ENCODE measurements at places on chromosomes 11 and 22. TPM values are rescaled to one million over a fixed set of nuclear protein-coding genes. Genes with fewer than 3 reads are reported as not detected.

- DNase-seq: no peak
Observed at GRCh38 chr11:85089654-85090053, 537.5 kb downstream of the DLG2 start.

- no peak for DNase-seq
Observed at GRCh38 chr11:21560466-21560975, 632.4 kb upstream of the ANO5 start.

GRCh38 chr11:94650756-94651155 is 83.6 kb downstream of the PIWIL4 start:
- DNase-seq: peak; percentile 81

The C11orf86 gene
- not detected for total RNA-seq

DNA sequence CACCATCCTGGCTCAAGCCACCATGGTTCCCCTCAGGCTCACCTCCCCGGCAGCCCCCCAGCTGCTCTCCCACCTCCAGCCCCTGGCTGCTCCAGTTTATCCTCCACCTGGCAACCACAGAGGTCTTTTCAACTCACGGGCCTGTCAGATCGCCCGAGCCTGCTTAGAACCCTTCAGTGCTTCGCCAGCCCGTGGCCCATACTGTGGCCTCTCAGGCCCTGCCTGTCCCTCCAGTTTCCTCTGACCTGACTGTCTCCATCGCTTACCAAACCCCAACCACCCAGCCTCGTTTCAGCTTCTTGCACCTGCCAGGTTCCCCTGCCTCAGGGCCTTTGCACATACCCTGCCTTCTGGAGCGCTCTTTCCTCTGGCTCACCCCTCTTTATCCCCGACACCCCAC is 6.9 kb downstream of the KCNC1 start:
- peak; percentile 41 for DNase-seq

DNA sequence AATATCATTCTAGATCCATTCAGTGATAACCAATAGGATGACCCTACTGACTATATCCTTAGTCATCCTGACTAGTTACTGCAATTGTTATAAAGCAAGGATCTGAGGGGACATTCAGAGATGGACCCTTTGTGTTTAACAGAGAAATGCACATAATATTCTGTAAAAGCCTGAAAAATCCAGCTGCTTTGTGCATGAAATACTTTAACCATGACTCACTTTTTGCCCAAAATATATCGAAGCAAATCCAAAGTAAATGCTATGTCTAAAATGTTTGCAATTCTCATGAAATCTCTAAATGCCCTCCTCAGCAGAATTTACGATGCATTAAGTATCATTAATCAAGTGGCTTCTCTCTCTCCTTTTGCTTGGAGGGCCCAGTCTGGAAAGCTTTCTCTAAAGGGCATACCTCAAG is 178.8 kb upstream of the MTMR2 start:
- DNase-seq: no peak

The CCDC157 gene
- total RNA-seq: 0.87 TPM

- DNase-seq: no peak
Observed at GRCh38 chr22:45098056-45098455, 65.7 kb upstream of the NUP50 start.

DNA sequence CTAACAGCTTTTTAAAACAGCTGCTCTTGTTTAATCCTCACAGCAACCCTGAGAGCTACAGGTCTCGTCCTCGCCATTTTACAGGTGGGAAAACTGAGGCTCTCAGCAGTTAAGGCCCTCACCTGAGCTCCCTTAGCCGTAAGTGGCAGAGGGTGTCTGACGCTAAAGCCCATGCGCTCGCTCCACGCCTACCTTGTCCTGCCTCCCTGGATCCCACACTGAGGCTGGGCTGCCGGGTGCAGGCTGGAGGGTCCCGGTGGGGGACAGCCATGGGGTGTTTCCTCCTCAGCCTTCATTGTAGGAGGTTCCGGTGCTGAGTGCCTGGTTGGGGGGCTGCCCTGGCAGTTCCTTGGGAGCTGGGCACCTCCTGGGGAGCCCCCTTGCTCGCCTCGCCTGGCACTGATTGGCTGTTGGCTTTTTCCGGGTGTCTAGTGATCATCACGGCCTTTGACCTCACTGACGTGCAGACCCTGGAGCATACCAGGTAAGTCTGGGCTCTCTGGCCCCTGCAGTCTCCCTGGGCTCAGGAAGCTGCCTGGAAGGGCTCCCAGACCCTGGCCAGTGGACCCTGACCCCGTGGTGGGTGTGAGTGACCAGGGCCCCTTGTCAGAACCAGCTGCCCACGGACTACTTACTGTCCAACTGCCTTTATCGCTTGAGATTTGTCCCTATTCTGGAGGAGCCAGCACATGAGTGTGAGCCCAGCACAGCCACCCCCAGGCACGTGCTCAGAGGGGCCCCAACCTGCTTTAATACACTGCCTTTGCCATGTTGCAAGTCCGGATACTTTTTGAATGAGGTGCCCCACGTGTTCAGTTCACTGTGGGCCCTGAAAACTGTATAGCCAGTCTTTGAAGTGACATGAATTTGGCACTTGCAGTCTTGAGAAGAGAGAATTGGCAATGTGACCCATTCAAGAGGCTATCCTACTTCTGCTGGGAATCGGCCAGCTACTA is 12.6 kb downstream of the RAB36 start:
- no peak for DNase-seq

DNA sequence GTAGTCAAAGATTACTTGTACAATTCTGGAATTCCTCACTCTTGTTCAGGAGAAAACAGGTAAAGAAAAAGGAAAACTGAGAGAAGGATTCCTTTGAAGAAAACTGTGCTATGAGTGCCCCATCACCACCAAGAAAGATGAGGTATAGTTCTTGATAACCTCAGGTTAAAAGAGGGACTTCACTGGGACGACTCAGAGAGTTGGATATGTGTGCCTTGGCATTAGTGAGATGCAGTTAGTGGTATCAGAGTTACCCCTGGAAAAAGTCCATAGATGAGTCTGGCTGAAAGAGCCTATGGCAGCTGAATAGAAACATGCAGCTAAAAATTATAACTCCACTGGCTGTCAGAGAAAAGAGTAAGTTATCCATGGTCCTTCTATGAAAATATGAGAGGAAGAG is 28.8 kb downstream of the LPXN start:
- no peak for DNase-seq

- DNase-seq: no peak
Observed at GRCh38 chr11:110894224-110894623, 182.0 kb upstream of the ARHGAP20 start.

DNA sequence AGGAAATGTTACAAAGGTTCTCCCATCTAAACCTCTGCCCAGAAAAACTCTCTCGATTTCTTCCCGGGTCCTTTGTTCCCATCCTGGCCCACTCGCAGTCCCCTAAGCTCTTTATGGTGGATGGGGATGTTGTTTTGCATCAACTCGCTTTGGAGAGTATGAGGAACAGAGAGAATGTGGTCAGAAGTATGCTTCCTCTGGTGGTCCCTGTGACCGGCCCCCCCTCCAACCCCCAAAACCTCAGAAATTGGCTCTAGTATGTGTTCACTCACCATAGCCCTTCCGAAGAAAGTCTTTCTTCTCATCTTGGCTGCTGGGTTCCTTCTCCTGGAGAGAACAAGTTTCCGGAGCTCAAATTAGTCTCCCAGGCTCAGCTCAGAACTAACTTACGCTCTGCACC is 54.4 kb downstream of the GRAMD1B start:
- DNase-seq: no peak

DNA sequence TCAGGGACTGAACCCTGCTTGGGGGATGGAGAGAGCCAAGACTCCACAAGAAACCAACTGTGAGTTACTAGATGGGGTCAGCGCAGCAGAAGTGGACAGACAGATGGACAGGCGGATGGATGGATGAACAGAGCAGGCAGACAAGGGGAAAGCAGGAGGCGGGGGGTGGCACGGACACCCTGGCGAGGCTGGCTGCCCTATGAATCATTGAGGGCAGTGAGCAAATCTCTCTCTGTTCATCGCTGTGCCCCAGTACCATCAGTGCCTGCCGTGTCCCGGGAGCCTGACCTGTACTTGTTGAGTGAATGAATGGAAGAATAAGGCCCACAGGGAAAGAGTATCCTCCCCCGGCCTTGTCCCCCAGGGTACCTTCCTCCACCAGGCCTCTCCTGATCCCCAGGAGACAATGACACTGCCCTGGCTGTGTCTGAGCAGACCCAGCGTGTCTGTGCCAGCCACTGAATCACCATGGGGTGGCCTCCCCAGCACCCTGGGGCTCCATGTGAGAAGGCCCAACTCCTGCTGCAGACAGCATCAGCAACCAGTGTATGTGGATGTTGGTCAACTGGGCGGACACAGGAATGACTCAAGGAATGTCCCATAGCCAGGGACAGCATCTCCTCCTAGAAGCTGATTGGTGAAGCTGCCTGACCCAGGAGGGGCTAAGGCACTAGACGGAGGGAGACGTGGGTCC is 5.1 kb upstream of the KLHL35 start:
- DNase-seq: no peak
